ENCODE measurements at places on chromosomes 13 and 19. TPM values are rescaled to one million over a fixed set of nuclear protein-coding genes. Genes with fewer than 3 reads are reported as not detected.

The DENND1C gene
- 4.2 TPM for total RNA-seq

The SYCN gene
- not detected for total RNA-seq

The IGLON5 gene
- not detected for total RNA-seq

The LDLR gene
- 207 TPM for total RNA-seq

The PSG11 gene
- total RNA-seq: not detected

The IGFL3 gene
- not detected for total RNA-seq

The SULT2A1 gene
- total RNA-seq: not detected

The PCP2 gene
- not detected for total RNA-seq

The KCNK6 gene
- 25.4 TPM for total RNA-seq

The NCAN gene
- not detected for total RNA-seq

The CEACAM3 gene
- total RNA-seq: 1.3 TPM

The KCTD15 gene
- 53.6 TPM for total RNA-seq

The CHERP gene
- total RNA-seq: 9.6 TPM

The SCN1B gene
- 1.2 TPM for total RNA-seq

The CAMSAP3 gene
- total RNA-seq: 9.3 TPM

The NANOS2 gene
- not detected for total RNA-seq

The ZNF493 gene
- 24.2 TPM for total RNA-seq

The LIM2 gene
- total RNA-seq: not detected

The ZNF534 gene
- not detected for total RNA-seq

The ZNF285 gene
- total RNA-seq: 0.18 TPM

The HSH2D gene
- total RNA-seq: not detected

The WDR88 gene
- not detected for total RNA-seq

The FGF14 gene
- total RNA-seq: 0.13 TPM

The NLRP7 gene
- total RNA-seq: not detected

The PRRG2 gene
- total RNA-seq: 7.7 TPM

The ZNF546 gene
- 0.53 TPM for total RNA-seq

The CCDC169 gene
- under 0.01 TPM for total RNA-seq

The NLRP5 gene
- not detected for total RNA-seq

The ZNF90 gene
- 2.0 TPM for total RNA-seq

The LGALS14 gene
- not detected for total RNA-seq

The DAND5 gene
- total RNA-seq: not detected

The CPAMD8 gene
- total RNA-seq: 8.2 TPM

The PCDH20 gene
- not detected for total RNA-seq

The EFNB2 gene
- total RNA-seq: 14.9 TPM

The SLITRK5 gene
- total RNA-seq: 0.06 TPM

The PTGER1 gene
- total RNA-seq: not detected

The FAM216B gene
- not detected for total RNA-seq

The NFIX gene
- 57.4 TPM for total RNA-seq

The S1PR5 gene
- 15.8 TPM for total RNA-seq

The BST2 gene
- total RNA-seq: 27.0 TPM

The OR7A5 gene
- total RNA-seq: 0.38 TPM

The C1QTNF9B gene
- total RNA-seq: not detected

The DNAJB1 gene
- total RNA-seq: 254 TPM

The SERP2 gene
- total RNA-seq: 0.35 TPM

The LILRA1 gene
- total RNA-seq: 0.38 TPM

Measured in esophagus squamous epithelium (tissue), 5 donors.